NCI-H1436 (cell line): ENCODE measurements at places on chromosomes 7 and 10.
A peak's percentile ranks its signal among the peaks of the same experiment; 100 is the strongest.

DNA sequence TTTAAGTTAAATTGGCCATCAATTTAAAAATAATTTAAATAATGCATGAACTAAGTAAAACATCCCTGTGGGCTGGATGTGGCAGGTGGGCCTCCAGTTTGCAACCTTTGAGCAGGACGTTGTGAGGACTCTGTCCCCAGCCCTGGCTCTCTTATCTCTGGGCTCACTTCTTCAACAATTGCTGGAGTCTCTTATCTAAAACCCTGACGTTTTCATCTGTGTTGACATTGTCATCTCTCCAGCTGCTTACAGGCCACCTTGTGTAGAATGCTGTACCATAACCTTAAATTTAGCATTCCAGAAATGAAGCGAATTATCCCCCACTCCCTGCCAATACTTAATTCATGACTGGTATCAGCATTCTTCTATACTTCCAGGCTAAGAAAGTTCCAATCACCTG is 3.2 kb upstream of the KIF5B start:
- DNase-seq: no peak

DNA sequence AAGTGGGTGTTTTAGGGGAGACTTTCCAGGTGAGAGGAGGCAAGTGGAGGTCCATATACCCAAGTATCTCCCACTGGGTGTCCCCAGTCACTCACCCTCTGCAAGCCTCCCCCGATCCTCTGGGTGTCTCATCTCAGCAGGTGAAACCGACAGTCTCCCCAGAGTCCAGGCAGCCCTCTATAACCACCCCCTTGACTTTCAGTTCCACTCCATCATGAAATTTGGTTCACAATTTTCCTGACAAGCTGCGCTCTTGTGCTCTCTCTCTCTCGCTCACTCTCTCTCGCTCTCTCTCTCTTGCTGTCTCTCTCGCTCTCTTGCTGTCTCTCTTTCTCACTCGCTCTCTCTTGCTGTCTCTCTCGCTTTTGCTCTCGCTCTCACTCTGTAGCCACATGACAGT is 8.1 kb upstream of the RABGEF1 start:
- DNase-seq: no peak

- no peak for DNase-seq
These were observed 413.6 kb downstream of the PLXNA4 start for GRCh38 chr7:132162556-132163144.

GRCh38 chr7:42561797-42562196 is 324.8 kb upstream of the GLI3 start:
- no peak for DNase-seq

- no peak for DNase-seq
These were observed 3.7 kb upstream of the TRIP6 start for GRCh38 chr7:100863406-100863950.

- peak; percentile 54 for DNase-seq
These were observed 3.1 kb upstream of the HOXA9 start for GRCh38 chr7:27168265-27168947.

GRCh38 chr10:70910486-70911341 is 22.3 kb upstream of the PCBD1 start:
- no peak for DNase-seq

- no peak for DNase-seq
These were observed 186.4 kb downstream of the ARHGAP12 start for GRCh38 chr10:31742255-31742654.

- no peak for DNase-seq
These were observed 134.7 kb upstream of the GALNT17 start for GRCh38 chr7:70997261-70997660.

GRCh38 chr10:5282137-5282536 is 82.6 kb upstream of the UCN3 start:
- DNase-seq: no peak

- DNase-seq: no peak
These were observed 57.7 kb downstream of the C10orf105 start for GRCh38 chr10:71661779-71662336.

DNA sequence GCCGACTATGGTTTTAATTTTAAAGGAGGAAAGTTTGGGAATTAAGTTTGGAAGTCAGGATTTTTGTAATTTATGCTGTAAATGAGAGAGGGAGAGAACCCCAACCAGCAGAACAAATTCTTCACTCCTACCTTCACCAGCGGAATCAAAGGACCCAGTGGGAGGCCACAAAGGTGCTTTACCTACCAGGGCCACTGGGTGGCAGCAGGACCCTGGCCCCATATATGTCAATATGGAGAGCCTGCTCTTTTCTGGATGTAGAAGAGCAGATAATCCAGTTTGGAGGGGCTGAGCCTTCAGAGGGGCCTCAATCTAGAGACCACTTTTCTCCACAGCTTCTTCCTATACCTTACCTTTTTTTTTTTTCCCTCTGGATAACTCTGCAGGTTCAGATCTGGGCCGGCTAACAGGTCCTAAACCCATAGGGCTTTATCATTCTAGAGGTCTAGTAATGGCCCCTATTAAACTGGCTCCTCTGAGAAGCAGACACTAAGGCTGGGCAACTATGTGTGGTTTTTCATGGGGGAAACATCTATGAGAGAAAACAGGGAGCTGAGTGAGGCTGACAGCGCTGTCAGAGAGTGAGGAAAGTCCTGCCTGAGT is 8.5 kb upstream of the SCD start:
- DNase-seq: peak; percentile 65

DNA sequence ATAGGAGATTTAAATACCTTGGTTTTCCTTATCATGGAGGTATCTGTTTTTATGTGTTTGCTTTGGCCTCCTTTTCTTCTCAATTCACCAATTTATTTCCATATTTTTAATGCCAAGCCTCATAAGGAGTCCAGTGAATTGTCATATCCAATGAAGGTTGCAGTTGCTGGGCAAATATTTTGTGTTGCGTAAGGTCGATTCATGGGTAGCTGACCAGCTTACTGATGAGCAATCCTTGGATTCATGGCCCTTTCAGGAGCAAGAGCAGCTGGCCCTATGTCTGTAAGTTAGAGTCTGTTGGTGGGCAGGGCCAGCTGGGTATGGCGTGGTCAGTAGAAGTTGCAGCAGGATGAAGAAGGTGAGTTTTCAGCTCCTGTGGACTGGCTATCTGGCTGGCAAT is 182.9 kb downstream of the PFKFB3 start:
- no peak for DNase-seq

DNA sequence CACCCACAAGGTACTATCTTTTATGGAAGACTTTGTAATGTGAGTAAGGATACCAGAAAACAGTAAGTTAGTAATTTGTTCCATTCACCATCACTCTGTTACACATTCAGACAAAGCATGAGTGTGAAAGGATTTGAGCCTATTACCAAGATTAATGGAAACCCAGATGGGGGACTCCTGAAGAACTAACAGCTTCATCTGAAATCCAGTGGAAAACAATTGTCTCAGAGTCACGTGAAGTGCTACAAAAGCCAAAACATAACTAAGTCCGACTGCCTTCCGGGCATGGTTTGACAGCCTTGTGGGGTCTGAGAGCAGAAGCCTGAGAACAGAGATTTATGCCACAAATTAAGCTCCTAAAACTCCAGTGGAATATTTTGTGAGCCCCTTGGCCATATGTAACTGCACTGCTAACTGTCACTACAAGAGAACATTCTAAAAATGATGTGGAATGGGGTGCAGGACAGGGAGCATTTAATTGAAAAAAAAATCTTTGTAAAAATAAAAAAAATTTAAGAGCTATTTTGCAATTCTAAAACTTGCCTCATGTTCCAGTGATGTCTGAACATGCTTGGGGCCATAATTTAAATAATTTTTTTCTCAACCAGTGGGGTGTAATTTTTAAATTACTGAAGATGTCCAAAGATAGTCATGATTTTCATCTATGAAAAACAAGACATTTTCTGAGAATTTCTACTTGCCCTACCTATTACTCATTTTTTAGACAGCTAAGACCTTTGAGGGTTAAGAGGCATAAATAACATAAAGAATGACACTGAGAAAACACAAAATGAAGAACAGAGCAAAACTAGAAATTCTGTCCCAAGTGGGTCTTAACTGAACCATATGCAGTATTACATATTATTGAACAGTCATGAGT is 555.0 kb downstream of the INHBA start:
- DNase-seq: no peak

- DNase-seq: no peak
These were observed 71.9 kb downstream of the OAT start for GRCh38 chr10:124346831-124347230.

GRCh38 chr10:124568339-124568738 is 106.7 kb downstream of the LHPP start:
- DNase-seq: no peak

DNA sequence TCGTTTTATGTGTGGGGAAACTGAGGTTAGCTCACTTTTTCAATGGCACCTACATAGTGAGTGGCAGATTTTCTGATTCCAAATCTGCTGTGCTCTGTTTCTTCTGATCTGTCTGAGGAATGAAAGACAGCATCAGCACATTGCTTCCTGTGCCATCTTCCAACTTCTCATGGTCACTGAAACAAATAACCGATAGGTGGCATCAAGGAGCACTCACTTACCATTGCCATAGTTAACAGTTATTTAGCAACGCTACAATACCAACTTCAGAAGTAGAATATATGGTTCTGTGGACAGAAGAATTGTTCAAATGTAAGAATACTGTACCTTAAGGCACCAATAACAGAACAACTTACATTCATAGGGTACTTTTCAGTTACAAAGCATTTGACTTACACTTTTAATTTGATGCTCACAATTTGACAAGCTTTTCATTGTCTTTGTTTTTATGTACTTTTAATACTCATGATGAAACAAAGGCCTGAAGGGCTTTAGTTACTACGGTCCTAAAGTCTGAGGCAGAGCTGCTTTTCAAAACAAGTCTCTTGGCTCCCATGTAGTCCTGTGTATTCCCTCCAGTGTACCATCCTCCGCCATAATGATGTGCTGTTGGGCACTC is 228.9 kb upstream of the TCF7L2 start:
- DNase-seq: no peak

- no peak for DNase-seq
These were observed 52.7 kb downstream of the FIGNL1 start for GRCh38 chr7:50397320-50397970.

DNA sequence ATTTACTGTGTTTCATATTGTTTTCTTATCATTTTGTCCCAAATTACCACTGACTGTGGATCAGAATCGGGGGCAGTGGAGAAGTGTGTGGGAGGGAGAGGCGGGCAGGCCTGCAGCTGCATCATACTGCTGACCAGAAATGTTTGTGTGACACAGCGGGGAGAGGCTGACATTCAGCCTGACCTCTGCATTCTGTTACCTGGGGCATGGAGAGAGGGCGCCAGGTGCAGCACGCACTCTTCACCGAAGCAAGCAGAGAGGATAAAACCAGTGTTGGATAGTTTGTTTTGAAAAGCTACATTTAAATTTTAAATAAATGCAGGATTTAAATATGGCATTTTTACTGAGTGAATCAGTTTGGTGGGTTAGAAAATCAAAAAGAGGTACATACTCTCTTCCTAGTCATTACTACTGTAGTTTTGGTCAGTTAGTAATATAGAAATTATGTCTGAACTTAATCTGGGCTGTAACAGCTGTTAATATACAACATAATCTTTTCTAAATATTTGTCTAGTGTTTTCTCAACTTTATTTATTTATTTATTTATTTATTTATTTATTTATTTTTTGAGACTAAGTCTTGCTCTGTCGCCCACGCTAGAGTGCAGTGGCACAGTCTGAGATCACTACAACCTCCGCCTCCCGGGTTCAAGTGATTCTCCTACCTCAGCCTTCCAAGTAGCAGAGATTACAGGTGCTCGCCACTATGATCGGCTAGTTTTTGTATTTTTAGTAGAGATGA is 8.8 kb upstream of the STMP1 start:
- no peak for DNase-seq

- DNase-seq: no peak
These were observed 23.7 kb downstream of the PLAC9 start for GRCh38 chr10:80156216-80156615.

DNA sequence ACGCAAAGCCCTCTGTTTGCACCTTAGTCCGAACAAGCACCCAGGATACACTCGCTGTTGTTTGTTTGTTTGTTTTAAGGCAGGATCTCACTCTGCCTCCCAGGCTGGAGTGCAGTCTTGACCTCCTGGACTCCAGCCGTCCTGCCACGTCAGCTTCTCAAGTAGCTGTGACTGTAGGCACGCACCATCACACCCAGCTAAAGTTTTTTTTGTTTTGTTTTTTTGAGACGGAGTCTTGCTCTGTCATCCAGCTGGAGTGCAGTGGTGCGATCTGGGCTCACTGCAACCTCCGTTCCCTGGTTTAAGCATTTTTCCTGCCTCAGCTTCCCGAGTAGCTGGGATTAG is 76.8 kb downstream of the CTBP2 start:
- no peak for DNase-seq
